Articular chondrocyte of knee joint (primary cell): ENCODE measurements at places on chromosomes 6 and 20. TPM values are rescaled to one million over a fixed set of nuclear protein-coding genes. Genes with fewer than 3 reads are reported as not detected.

The RAD21L1 gene
- not detected in 2 replicates for total RNA-seq

The NKX2-4 gene
- total RNA-seq, result not detected in 2 replicates

The MAS1 gene
- not detected in 2 replicates for total RNA-seq

The HLA-DQA2 gene
- not detected in 2 replicates for total RNA-seq

The MCCD1 gene
- not detected in 2 replicates for total RNA-seq

The RBBP8NL gene
- total RNA-seq, result not detected in 2 replicates

The DTD1 gene
- total RNA-seq, result 61.6 and 70.0 TPM in 2 replicates

The SEL1L2 gene
- total RNA-seq, result not detected in 2 replicates

The KHDC1L gene
- total RNA-seq, result 0.26 and 0.54 TPM in 2 replicates

The SLC2A10 gene
- total RNA-seq, result 37.6 and 38.8 TPM in 2 replicates

The ABCC10 gene
- 17.5 and 17.6 TPM in 2 replicates for total RNA-seq

The MICB gene
- total RNA-seq, result 6.5 and 8.6 TPM in 2 replicates

The CFB gene
- 26.9 and 34.6 TPM in 2 replicates for total RNA-seq

The GPSM3 gene
- 0.86 and 1.0 TPM in 2 replicates for total RNA-seq

The MYBL2 gene
- 8.3 and 8.4 TPM in 2 replicates for total RNA-seq

The FAM83B gene
- total RNA-seq, result under 0.01 and 0.11 TPM in 2 replicates

The GTSF1L gene
- total RNA-seq, result not detected in 2 replicates
